ENCODE measurements at places on chromosomes 4 and X.

- DNase-seq = no peak
Observed at GRCh38 chr4:158991534-158992155, 111.2 kb upstream of the RAPGEF2 start.

GRCh38 chrX:107567370-107567769, 60.9 kb upstream of the PRPS1 start:
- DNase-seq = no peak

- DNase-seq = no peak
Observed at GRCh38 chr4:187094144-187094543, 370.5 kb upstream of the FAT1 start.

DNA sequence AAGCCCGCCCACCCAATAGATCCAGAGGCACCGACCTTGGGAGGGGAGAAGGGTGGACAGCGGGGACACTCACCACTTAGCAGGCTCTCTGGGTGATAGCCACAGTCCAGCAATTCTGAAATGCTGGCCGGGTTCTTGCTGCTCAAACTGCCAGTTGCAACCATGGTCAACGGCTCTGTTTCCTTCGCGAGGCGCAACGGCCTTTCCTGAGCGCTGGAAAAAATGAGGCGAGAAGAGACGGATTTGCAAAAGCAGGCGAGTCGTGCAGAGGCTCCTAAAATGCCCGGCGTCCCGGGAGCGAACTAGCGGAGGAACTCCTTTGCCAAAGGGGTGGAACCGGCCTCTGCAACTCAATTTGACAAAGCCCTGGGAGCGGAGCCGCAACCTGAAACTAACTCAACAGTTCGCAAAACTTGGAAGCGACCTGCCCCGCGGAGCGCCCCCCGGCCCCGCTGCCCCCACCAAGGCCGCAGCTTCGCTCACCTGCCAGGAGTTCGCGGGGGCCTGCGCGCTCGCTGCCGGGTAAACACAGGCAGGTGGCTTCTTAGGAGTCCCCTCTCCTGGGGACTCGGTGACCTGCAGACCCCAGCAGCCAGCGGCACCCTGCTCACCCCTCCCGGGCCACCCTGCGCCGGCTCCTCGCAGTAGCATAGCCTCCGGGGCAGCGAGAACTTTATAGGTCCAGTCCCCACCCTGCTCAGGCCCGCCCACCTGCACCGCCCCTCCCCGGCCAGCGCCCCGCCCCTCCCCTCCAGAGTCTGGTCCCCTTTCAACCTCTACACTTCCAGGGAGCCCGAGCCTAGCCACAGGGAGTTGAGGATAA, at the start of gene DDIT4L:
Gene DDIT4L (minus strand): TSS at position 649 of the 823 bp plus-strand sequence. CDS start 485 bp downstream, at position 164.
- DNase-seq = no peak

Measured in RKO (cell line).